LNCaP clone FGC (cell line): ENCODE measurements at places on chromosomes 16 and 17.

DNA sequence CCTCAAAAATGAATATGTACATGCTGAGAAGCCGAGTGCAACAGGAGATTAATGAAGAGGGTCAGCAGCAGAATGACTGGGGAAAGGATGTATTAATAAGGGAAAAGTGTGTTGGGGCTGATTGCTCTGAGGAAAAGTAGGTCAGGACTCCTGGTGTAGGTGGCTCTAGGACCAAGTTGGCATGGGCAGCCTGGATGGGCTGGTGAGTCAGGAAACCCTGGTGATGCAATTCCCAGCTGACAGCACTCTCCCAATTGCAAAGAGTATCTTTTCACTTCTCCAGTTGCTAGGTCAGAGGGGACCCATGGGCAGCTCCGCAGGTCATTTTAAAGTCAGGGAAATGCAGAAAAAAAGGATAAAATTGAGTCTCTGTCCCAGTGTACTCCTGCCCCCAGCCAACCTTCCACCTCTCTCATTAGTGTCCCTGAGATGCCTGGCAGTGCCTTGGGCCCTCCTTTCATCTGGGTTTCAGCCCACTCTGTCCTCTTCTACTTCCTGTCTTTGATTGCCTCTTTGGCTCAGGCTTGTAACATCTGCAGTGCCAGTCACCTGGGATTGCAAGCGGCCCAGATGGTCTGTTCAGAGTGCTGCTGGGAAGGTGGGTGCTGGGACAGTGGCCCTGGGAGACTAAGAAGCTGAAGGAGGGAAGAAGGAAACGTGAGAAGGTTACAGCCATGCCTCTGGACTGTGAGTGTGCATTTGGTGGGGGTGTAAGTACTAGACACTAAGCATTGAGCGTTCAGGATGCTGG, 2177.2 kb downstream of the TP53TG3F start:
- no peak for DNase-seq

DNA sequence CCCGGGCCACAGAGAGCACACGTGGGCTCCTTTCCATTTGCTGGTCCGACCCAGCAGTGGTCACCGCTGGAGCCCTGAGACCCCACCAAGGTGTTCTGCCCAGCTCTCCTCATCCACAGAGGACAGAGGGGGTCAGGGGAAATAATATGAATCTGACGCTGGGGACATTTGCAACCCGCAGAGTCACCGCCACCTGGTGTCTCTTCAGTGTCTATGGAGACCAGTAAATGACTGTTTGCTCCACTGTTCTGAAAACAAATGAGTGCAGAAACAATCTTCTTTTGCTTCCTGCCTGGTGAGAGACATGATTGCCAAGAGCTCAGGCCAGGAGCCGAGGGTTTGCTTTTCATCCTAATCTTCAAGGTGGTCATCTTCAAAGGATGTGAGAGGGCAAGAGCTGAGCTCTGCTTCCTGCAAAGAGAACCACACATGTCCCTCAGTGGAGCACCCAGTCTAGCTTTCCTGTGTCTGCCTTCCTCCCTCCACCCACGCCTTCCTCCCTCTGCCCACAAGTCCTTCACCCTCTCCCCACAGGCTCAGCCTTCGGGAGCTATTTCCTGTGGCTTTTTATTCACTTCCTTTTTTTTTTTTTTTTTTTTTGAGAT, 14.7 kb upstream of the KLHDC4 start:
- no peak for DNase-seq

- no peak for DNase-seq
Measured at GRCh38 chr17:1762901-1763898, 1.3 kb downstream of the SERPINF1 start.

DNA sequence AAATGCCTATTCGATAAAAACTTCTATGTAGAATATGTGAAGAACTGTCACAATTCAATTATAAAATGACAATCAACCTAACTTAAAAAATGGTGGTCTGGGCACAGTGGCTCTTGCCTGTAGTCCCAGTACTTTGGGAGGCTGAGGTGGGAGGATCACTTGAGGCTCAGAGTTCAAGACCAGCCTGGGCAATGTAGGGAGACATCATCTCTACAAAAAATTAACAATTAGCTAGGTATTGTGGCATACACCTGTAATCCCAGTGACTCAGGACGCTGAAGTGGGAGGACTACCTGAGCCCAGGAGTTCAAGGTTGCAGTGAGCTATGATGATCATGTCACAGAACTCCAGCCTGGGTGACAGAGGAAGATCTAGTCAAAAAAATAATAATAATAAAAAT, 18.6 kb upstream of the METTL9 start:
- no peak for DNase-seq

- DNase-seq: no peak
Measured at GRCh38 chr17:48351911-48352332, 78.1 kb downstream of the SKAP1 start.

- DNase-seq: no peak
Measured at GRCh38 chr17:3557768-3558583, at the start of gene TRPV3. Gene TRPV3, minus strand, starts transcription at chr17:3557812. Its CDS starts 2,962 bp downstream, at chr17:3554850.

- DNase-seq: no peak
Measured at GRCh38 chr17:36705874-36706731, 104.7 kb downstream of the MRM1 start.

DNA sequence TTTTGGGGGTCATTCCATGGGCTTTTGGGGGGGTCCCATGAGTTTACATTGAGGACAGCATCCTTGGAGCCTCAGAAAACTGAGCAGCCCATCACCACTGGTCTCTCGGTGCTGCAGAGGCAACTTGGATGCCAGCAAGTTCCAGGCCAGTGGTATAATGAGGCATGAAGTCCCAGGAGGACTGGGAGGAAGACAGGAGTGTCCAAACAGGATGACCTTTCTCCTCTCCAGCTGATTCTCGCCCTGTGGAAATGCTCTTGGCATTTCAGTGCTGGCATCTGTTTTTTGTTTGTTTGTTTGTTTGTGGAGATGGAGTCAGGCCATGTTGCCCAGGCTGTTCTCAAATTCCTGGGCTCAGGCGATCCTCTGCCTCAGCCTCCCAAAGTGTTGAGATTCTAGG, 347.6 kb downstream of the SNX29 start:
- no peak for DNase-seq

GRCh38 chr17:45221081-45222013, at the start of gene FMNL1:
Gene FMNL1, plus strand, starts transcription at chr17:45221885. Its CDS starts 240 bp downstream, at chr17:45222125.
- no peak for DNase-seq

DNA sequence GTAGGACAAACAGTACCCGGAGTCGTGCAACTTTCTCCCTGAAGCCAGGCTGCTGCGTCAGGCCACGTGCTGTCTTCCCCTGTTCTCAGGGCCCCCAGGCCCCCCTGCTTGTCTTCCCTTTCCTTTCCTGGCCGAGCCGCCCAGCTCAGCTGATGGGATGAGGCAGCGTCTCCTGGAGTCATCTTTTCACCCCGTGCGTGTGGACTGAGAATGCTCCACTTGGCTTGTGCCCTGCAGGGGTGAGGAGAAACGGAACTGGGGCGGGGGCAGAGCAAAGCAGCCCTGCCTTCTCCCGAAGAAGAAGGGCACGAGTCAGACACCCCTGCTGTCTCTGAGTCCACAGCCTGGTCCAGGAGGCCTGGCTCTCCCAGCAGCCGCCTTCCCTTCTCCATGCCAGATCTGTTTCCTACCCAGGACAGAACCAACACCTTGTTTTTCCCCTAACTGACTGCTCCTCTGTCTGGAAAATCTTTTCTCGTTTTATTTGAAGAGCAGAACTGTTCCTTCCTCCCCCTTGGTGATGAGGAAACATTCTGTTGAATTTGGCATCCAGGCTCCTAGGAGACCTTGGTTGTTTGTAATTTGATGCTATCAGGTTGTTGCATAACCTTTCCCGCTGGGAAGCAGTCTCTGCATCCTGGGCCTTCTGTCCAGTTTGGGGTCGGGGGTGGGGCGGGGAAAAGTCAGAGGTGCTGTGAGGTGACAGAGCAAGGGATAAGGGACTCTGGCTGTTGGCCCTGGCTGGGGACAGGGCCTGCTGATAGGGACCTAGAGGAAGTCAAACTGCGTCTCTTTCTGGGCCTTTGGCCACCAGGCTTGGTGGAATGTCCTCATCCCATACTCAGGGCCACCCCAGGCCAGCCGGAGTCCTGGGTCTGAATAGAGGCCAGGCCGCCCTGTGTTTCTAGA, 78.8 kb downstream of the WIPI1 start:
- DNase-seq: peak; percentile 99

DNA sequence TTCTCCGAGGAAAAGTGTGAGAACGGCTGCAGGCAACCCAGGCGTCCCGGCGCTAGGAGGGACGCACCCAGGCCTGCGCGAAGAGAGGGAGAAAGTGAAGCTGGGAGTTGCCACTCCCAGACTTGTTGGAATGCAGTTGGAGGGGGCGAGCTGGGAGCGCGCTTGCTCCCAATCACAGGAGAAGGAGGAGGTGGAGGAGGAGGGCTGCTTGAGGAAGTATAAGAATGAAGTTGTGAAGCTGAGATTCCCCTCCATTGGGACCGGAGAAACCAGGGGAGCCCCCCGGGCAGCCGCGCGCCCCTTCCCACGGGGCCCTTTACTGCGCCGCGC, at the start of gene ERBB2:
ERBB2 (plus strand) TSS at position 247 of the 330 bp plus-strand sequence. CDS start 175 bp downstream, outside the sequence.
- DNase-seq: peak; percentile 68

- no peak for DNase-seq
Measured at GRCh38 chr17:40577611-40578065, 12.4 kb upstream of the CCR7 start.

DNA sequence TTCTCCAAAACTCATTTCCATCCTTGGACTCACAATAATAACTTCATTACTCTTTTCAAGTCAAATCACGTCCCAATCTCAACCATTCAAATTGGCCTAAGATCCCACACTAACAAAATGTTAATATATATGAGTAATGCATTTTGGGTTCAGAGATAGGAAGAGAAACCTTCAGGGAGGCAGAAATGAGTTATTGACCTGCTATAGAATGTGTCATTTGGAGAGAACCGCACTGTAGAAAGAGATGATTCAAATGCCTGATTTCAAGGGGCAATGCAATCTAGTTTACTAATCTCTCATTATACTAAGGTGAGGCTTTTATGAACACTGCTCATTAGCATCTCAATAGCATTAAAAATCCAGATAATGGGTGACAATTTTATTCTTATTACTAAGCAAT, 1595.0 kb upstream of the GOT2 start:
- DNase-seq: no peak

GRCh38 chr17:47172696-47173565, 16.2 kb downstream of the CDC27 start:
- no peak for DNase-seq

- no peak for DNase-seq
Measured at GRCh38 chr16:47699106-47699505, 238.0 kb downstream of the PHKB start.

DNA sequence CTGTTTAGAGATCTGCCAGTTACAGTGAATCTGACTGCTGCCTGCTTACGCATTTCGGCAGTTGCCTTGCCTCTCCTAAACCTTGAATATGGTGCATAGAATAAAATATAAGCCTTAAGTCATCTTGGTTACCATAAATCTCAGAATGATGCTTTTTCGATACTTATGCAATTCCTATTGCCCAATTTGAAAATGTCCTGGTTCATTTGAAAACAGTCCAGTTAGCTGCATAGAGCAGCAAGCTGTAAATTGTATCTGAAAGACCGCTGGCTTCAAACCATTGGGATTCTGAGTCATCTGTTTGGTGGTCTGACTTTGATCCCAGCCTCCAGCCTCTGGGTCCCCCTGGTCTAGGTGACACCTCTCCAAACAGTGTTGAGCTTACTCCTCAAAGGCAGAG, 2.7 kb upstream of the PRKCA start:
- DNase-seq: no peak

DNA sequence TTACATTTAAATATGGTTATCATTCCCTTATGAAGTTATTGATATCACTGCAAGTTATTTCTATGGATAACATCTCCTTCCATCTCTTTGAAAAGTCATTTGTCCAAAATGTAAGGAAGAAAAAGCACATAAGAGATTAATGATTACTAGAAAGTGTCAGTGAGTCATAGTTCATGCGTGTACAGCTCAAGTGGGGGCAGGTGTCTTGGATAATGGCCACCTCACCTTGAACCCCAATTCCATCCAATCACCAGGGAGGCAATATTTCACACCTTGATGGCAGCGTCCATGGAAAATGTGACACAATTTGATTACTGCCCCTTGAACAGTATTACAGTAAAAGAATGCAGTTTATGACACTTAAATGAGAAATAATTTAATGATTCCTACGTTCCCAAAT, 358.3 kb upstream of the SOX9 start:
- DNase-seq: no peak

GRCh38 chr17:79202480-79202879, 127.9 kb downstream of the ENGASE start:
- DNase-seq: no peak

- DNase-seq: no peak
Measured at GRCh38 chr16:3857189-3858043, 23.1 kb downstream of the CREBBP start.

GRCh38 chr17:19753051-19753509, 5.0 kb upstream of the ALDH3A1 start:
- DNase-seq: peak; percentile 62

GRCh38 chr17:15436473-15437302, 30.7 kb downstream of the CDRT4 start:
- no peak for DNase-seq

DNA sequence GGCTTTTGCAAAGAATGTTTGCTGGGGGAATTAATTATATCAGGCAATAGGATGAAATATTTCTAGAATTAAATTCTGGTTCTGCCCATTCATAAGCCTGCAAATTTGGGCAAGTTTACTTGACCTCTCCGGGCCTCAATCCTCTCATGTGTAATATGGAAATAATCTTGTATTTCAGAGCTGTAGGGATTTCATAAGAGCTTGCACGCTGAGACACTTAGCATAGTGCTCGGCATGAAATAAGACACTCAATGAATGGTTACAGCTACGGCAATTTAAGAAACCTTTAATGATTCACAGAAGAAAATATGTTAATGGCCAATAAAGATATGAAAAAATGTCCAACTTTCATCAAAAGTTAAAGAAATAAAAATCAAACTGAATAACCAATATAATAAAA, 40.6 kb upstream of the PITPNM3 start:
- no peak for DNase-seq

- DNase-seq: no peak
Measured at GRCh38 chr16:57617604-57618111, 10.8 kb upstream of the ADGRG1 start.

GRCh38 chr16:50334106-50334975, 34.4 kb downstream of the BRD7 start:
- DNase-seq: peak; percentile 56

DNA sequence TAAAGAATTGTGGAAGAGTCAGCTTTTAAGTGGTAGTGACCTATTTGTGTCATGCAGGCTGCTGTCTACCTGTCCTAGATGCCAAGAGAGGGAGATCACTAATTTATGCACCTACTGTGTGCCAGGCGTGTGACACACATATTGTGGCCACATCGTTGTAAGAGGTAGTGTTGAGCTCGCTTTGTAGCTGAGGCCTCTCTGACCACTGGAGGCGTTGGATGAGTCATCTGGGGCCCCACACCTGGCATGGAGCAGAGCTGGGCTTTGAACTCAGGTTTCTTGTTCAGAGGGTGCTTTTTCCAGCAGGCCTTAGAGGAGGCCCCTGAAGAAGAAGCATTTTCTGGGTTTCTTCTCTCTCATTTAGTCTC, 52.3 kb upstream of the LGALS9 start:
- no peak for DNase-seq

DNA sequence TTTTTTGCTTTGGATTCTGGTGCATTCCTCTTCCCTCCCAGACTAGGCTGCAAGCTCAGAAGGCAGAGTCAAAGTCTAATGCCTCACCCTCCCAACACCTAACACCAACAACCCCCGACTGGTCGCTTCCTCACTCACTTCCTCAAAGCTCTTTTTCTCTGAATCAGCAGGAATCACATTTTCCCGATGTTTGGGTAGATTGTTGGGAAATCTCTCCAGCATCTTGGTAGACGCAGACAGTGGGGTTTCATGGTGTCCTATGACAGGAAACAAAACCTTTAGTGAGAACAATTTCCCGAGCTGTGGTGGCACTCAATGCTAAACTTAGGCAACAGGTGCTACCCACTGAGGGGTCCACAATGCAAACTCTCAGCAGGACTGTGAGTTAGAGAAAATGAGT, 39.9 kb upstream of the ICAM2 start:
- DNase-seq: no peak
